ENCODE measurements at places on chromosomes 1 and 21.

GRCh38 chr1:159009704-159010361 is at the start of gene IFI16:
Gene IFI16 (plus strand): TSS chr1:159009907. CDS start chr1:159014681, 4,774 bp downstream.
- DNase-seq: peak; percentile 87

DNA sequence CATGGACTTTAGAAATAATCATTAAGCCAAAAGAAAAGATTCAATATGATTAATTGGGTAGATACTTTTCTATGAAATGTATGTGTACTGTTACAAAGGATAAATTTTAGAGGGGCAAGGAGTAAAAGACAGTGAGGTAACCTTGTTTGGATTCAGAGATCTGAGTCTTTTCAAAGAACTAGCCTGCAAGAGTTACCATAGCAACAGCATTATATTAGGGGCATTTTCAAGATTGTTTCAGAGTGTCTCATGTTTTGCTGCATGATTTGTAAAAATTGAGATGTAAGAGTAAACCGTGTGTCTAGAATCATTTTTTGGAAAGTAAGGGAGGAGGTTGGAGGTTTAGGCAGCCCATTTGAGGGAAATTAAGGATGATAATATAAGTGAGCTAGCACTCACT is 70.6 kb upstream of the KIAA1614 start:
- DNase-seq: peak; percentile 55

- DNase-seq: no peak
These were observed 140.5 kb upstream of the MAP1LC3C start for GRCh38 chr1:242139442-242139841.

DNA sequence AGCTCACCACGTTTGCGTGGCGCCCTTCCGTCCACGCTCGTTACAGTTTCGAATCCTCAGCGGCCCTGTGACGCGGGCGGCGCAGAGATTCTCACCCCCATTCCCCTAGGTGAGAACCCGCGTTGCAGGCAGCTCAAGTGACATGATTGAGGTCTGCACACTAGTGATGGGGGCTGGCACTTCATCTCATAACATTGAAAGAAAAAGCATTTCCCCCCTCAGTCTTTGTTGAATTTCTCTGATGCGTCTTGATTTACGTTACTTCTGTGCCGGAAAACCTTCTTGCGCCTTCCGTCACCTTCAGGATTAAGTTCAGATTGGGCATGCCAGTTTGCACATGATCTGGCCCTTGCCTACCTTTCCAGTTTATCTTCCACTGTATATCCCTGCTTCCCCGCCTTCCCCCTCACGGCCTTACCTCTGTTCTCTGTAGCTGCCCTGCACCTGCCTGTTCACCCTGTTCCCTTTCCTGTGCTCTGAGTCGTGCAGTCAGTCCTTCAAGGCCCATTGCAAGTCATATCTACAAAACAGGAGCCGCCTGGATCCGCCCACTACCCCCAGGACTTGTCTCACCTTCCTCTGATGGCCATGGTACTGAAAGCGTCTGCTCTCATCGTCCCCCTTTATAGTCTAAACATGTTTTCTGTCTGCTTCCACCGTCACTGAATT is 1.1 kb downstream of the CTPS1 start:
- no peak for DNase-seq

DNA sequence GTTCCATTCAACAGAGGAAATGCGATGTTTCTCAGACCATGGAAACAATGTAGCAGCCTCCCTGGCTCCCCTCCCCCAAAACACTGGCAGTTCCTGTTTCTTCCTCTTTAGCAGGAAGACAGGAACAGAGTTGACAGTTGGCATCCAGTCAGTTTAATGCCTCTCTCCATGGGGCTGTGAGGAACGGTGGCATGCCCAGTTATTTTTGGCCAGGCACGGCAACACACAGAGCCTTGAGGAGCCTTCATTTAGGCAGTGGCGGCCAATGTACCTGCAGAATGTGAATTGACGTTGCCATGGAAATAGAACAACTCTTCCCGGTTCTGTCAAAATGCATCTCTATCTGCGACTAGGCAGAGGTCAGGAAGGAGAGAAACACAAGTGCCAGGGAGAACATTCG is 330.6 kb downstream of the DSCAM start:
- no peak for DNase-seq

- DNase-seq: no peak
These were observed 16.3 kb upstream of the ADAMTSL4 start for GRCh38 chr1:150532860-150533259.

- no peak for DNase-seq
These were observed 374.9 kb upstream of the PTBP2 start for GRCh38 chr1:96346719-96347118.

- no peak for DNase-seq
These were observed 93.2 kb downstream of the CCDC185 start for GRCh38 chr1:223486366-223486765.
